ENCODE measurements at places on chromosomes 16 and 17.

GRCh38 chr16:50609471-50609870 lies 61.3 kb downstream of the NKD1 start:
- no peak for DNase-seq

DNA sequence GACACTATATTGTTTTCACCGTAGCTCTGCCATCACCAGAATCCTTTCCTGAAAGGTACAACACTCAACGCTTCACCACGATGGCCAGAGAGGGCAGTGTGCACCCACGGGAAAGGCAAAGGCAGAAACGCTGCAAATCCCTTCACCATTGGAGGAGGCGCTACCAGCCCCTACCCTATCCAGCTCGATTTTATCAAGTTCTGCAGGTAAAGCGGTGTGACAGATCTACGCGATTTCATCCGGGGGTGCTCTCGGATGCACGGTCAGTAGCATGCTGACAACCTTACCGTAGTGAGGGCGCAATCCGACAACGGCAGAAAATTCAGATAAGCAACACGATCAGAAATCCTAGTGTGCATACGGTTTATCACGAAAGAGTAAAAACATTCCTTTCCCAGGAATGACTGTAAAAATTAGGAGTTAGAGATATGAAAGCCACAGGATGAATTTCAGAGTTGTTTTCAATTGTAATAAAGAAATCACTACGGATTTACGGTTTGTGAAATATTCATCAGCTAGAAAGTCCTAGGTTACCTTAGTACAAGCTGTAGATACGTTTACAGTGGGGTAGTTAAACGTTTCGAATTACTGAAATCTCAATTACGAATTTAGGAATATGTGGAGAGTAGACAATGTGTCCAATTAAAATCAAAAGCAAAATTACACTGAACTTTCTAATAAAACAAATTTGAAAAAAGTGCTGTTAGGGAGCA lies 1.8 kb downstream of the NETO2 start:
- peak; percentile 85 for DNase-seq

DNA sequence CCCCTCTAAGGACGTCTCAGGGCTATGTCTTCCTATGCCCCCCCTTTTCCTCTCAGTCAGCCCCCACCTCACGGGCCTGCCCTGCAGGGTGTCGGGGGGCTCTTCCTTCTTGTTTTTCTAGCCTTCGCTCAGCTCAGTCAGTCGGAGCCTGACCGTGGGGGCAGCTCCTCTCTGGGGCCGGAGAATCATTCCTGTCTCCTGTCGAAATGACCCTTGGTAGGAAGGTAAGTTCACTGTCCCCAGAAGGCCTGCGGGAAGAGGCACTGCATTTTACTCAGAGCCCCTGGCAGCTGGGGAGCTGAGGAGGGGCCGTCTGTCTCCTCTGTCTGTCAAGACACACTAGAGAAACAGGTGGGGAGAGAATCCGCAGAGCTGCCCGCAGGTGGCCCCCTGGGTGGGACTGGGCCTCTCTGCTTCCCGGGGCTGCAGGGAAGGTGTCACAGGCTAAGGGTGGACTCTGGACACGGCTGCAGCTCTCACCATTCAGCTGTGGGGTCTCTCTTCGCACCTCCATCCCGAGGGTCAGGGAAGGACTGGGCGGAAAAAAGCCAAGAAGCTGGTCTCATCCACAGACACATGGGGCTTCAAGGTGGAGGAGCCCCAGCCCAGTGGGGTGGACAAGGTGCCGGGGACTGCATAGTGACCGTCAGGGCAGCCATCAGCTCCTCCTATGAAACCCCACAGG lies 112.8 kb upstream of the TNRC6C start:
- DNase-seq: no peak

GRCh38 chr16:35736546-35736945 lies 2277.1 kb downstream of the TP53TG3F start:
- DNase-seq: no peak

DNA sequence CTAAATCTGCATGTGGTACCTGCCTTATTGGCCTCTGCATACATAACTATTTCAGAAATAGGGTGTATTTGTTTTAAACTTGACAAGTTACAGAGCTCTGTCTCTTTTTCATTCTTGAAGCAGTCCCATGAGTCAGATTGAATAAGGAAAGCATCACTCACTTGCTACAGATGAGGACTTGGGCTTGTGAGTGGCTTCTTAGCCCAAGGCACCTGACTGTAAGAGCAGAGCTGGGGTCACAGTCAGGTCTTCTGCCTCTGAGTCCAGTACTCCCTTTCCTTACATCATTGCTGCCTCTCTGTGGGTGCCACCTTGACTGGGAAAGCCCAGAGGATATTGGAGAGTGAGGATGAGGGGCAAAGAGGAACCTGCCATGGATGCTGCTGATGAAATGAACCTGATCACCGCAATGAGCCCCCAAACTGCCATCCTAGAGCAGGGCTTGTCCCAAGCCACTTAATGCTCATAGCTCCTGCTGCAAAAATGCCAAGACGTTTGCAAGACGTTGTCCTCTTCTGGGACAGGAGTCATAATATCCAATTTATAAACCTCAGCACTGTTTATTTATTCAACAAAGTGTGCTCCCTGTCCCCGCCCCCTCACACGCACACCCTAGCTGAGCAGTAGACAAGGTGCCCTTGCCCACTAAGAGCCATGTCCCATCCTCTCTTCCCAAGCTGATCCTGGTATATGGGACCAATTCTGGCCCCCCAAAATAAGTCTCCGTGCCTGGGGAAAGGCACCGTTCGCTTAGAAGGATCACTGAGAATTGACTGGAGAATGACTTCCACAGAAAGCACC lies 74.1 kb downstream of the CCDC182 start:
- DNase-seq: no peak

GRCh38 chr16:85169333-85170065 lies 57.2 kb upstream of the CIBAR2 start:
- no peak for DNase-seq

DNA sequence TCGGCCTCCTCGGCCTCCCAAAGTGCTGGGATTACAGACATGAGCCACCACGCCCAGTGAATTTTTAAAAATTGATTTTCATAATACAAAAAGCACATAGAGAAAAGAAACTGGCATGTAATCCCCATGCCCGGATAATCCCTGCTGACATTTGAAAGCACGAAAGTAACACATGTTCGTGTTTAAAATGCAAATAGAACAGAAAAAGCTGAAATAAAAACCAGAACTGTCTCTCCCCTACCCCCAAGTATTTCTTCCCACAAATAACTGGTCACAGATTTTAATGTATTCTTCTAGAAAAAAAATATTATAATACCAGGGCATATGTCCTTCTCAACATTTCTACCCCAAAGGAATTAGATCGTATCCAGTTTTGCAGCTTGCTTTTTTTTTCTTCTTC lies 222.9 kb downstream of the SLC39A11 start:
- no peak for DNase-seq

- peak; percentile 41 for DNase-seq
These were observed 3.4 kb downstream of the MNT start for GRCh38 chr17:2397247-2398171.

GRCh38 chr16:81738783-81739496 lies 40.2 kb upstream of the PLCG2 start:
- DNase-seq: peak; percentile 33

DNA sequence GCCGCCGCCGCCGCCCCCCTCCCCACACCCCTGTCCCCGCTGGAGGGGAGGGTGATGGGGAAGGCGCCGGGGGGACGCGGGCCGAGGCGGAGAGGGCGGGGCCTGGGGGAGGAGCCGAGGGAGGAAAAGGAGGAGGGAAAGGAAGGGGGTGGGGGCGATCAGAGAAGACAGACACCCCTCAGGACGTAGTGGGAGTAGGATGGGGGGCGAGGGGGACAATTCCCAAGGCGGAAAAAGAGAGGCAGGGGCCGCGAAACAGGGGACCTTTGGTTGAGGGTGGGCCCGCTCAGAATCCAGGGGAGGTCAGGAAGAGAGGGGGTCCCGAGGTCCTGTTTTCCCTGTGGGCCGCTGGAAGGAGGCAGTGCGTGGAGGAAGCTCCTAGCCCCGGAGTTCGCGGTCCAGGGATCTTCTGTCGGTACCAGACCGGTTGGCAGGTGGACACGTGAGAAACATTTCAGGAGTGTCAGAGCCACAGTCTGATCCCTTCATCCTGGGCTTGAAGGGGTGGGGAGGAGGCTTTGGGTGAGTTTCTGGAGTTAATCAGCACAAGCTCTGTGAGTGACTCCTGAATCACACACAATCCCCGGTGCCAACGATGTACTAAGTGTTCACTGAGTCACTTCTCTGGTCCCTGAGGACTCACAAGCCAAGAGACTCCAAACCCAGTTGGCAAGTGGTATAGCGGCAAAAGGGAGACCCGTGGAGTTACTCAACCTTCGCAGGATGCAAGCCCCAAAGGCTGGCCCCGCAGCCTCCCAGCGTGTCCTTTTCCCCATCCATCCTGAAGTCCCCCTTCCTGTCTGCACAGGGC lies at the start of gene XYLT1:
Gene XYLT1 (minus strand): TSS at position 53 of the 811 bp plus-strand sequence. CDS start 164 bp downstream, outside the sequence.
- peak; percentile 71 for DNase-seq

GRCh38 chr17:2082003-2082781 lies 27.3 kb downstream of the HIC1 start:
- DNase-seq: peak; percentile 33

GRCh38 chr17:50679008-50679544 lies 28.6 kb downstream of the ANKRD40 start:
- no peak for DNase-seq

DNA sequence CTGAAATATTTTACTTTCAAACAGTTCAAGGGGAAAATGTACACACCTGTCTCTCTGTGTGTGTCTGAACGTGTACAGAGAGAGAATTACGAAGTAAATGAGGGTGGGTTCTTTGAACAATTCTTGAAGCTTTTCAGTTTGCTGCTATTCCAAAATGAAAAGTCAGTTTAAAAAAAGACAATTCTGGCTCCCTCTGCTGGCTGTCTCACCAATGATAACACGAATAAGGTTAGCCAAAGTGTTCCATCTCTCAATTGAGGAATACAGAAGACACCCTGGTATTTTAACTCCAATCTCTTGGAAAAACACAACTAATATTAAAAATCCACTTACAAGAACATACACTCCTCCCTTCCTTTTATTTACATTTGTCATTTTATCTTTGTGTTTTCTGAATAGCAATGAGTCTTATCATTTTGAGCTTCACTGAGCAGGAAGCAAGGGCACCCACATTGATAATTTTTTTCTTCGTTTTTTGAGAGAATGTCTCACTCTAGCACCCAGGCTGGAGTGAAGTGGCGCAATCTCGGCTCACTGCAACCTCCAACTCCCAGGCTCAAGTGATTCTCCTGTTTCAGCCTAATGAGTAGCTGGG lies 20.5 kb downstream of the EFTUD2 start:
- no peak for DNase-seq

GRCh38 chr16:52741351-52741750 lies 194.4 kb upstream of the TOX3 start:
- DNase-seq: no peak

GRCh38 chr17:66448026-66448639 lies 145.7 kb downstream of the PRKCA start:
- DNase-seq: no peak

- peak; percentile 75 for DNase-seq
These were observed 3.6 kb downstream of the COG1 start for GRCh38 chr17:73196500-73196899.

DNA sequence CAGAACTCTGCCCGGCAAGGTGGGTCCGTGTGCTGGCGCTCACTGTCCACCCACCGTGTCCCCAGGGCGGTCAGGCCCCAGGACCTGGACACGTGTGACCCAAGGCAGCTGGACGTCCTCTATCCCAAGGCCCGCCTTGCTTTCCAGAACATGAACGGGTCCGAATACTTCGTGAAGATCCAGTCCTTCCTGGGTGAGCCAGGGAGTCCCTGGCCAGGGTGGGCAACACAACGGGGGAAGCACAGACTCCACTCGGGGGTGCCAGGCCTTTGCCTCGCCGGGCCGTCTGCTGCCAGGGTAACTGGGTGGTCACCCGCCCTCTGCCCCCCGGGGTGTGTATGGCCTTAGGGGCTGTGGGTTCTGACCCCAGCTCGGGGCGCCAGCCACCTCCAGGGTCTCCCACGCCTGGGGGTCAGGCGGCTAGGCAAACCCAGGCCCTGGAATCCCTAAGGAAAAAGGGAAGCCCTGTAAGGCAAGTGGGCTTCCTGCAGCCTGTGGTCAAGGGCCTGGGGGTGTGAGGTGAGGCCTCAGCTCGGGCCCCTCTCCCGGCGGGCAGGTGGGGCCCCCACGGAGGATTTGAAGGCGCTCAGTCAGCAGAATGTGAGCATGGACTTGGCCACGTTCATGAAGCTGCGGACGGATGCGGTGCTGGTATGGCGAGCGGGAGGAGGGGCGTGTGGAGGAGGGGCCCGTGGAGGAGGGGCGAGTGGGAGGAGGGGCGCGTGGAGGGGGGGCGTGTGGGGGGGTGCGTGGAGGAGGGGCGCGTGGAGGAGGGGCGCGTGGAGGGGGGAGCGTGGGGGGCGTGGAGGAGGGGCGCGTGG lies 6.5 kb downstream of the MSLN start:
- no peak for DNase-seq

DNA sequence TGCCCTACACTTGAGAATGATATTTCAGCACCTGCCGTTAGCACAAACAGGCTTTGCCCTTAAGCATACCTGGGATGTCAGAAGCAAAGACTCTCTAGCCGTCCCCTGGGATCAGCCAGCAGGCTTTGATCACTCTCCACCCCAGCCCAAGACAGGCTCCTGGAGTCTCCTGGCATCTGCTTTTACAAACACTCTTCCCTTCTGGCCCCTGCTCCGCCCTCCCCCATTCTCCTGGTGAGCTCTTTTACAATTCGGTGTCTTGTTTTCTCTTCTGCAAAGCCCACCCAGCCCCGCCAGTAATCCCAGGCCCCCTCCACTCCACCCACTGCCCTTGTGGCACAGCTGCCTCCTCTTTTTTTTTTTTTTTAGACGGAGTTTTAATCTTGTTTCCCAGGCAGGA lies 50.4 kb downstream of the KATNIP start:
- DNase-seq: no peak

GRCh38 chr17:64709481-64709880 lies 47.4 kb upstream of the SMURF2 start:
- DNase-seq: no peak

DNA sequence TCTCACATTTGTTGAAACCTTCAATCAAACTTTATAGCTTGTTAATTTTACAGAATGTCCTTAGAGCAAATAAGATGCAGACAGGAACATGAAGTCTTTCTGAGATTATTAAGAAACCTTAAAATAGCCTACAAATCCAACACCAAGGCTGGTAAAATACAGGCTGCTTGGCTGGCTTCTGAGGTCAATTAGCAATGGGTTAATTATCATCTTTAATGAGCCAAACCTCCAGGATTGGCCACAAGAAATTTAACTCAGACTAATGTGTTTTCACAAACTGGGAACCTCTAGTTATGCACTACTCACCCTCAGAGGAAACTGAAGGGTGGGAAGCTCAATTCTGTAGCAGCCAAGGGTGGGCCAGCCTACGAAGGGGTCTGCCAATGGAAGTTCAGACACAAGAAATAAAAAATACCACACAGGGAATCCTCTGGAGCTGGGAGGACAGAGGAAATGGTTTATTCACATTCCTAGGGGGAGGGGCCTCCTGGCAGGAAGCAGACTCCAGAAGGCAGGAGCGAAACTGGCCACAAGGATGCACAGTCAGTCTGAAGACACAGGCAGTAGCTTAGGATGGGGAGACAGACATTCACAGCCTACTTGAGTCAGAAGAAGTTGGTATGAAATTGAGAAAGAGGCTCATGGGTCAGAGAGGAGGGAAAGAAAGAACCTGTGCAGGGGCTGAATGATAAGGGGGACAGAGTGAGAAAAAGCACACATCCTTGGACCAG lies 36.1 kb downstream of the HIC1 start:
- no peak for DNase-seq

GRCh38 chr17:43412166-43412565 lies 13.4 kb downstream of the ARL4D start:
- DNase-seq: no peak

- no peak for DNase-seq
These were observed 84.1 kb upstream of the DNAJA2 start for GRCh38 chr16:47057630-47057993.

Measured in mucosa of descending colon (tissue), 3 donors.